Uterus (tissue), 4 donors: ENCODE measurements at places on chromosomes 2 and 18.

- no peak for DNase-seq
These were observed 626.2 kb upstream of the SETBP1 start for GRCh38 chr18:44054514-44054913.

DNA sequence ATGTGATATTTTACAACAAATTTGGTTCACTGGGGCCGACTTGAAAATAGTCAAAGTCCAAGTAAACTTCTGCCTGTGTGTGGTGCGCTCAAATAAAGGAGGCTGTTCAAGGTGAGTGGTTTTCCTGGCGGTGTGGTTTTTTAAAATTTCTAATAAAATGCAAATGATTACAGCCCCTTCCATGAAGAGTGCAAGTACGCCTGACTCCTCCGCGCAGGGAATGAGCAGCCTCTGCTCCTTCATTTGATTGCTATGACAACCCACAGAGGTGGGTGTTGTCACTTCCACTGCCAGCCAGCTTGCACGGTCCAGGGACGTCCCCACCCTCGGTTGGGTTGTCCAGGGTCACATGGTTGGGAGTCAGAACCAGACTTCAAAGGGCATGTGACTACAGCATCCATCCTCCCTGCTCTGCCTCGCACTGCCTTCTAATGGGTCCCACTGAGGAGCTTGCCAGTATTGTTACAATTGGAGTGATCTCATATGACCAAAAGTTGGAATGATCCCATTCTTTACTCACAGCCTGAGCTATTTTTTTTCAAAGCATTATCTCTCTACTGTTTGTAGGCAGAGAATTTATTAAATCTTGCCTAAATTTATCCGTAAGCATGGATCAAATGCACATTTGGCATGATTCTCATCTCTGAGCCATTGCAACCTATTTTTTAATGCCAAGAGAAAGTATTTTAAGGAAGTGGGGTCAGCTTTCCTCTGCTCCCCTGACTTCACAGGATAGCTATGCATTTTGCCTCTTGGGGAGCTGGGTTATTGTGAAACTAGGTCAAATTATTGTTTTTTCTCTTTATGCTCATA lies 121.3 kb downstream of the AGAP1 start:
- peak; percentile 68 for DNase-seq

GRCh38 chr2:197254776-197255530 lies 55.6 kb downstream of the ANKRD44 start:
- DNase-seq = no peak

- DNase-seq = peak; percentile 18
These were observed 1.7 kb downstream of the RBMS1 start for GRCh38 chr2:160491911-160492371.

DNA sequence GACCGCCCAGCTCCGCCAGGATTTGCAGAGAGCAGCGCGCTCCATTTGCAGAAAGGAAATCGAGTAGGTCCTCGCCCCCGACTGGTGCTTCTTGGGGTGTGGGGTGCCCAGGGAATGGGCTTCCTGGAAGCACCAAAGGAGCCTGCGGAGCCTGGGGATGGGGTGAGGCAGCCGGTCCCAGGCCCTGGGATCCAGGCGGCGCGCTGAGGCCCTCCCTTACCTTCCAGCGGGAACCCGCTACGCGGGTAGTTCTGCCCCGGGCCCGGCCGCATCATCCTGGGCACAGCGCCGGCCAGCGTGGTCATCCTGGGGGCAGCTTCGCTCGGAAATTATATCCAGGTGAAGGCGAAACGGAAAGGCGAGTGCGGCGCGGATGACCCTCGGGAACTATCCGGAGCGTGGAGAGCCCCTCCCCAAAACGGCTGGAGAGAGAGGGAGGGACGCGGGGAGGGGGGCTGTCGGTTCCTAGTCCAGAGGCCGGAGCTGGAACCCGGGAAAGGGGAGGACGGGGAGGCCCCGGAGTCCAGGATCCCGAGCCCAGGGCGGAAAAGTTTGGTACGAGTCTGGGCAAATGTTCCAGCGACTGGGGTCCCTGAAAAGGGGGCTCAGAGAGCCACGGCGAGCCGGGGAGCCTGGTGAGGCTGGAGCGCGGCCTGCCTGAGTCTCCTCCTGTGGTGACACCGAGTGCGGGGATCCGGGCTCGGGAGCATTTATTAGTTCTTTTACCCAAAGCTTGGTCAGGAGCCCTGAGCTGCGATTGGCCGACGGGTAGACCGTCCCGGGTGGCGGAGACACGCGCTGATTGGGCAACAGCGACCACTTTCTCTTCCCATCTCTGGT lies at the start of gene PAX3:
PAX3 (minus strand) TSS at position 688 of the 840 bp plus-strand sequence; CDS start at position 305, 383 bp downstream.
- DNase-seq = no peak

GRCh38 chr18:32424696-32425095 lies 46.0 kb downstream of the GAREM1 start:
- DNase-seq = peak; percentile 22

GRCh38 chr2:141207036-141207385 lies 923.8 kb downstream of the LRP1B start:
- no peak for DNase-seq

- peak; percentile 31 for DNase-seq
These were observed 861 bp downstream of the LTBP1 start for GRCh38 chr2:32947484-32948143.

- DNase-seq = no peak
These were observed 43.1 kb upstream of the CHN1 start for GRCh38 chr2:175048275-175048674.
